ENCODE measurements at places on chromosomes 7 and 10.

GRCh38 chr7:64753032-64753431 lies 41.2 kb upstream of the ZNF138 start:
- DNase-seq, result no peak

- no peak for DNase-seq
These were observed 243.2 kb downstream of the SDK1 start for GRCh38 chr7:3544202-3544601.

DNA sequence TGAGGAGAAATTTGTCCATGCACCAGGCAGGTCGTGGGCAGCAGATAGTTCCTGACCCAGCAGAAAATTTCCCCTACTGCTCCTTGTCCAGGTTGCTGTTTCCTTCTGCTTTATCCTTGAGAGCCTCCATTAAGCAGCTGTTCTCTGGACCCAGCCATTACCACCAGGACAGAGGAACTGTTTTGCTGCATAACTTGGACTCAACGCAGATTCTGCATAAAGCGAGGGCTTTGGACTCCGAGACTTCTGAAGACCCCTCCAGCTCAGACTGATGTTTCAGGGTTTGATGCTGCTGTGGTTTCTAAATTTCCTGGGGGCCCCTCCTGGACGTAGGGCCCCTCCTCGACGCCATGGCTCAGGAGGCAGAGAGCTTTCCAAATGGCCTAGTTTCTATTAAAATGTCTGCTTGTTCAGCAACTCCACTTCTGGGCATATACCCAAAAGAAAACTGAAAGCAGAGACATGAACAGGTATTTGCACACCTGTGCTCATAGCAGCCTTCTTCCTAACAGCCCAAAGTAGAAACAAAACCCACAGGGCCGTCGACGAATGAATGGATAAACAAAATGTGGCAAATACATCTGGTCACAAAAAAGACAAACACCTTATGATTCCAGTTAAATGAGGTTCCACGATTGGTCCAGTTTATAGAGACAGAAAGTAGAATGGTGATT lies 28.3 kb upstream of the LMTK2 start:
- DNase-seq, result no peak

GRCh38 chr10:77165445-77166208 lies 472.0 kb downstream of the KCNMA1 start:
- peak; percentile 40 for DNase-seq

Measured in CD4-positive, alpha-beta T cell treated with Interleukin-2 at 100 ng/mL for 4 hours (primary cell).